ENCODE measurements at places on chromosomes 3 and 15. TPM values are rescaled to one million over a fixed set of nuclear protein-coding genes. Genes with fewer than 3 reads are reported as not detected.
A peak's percentile ranks its signal among the peaks of the same experiment; 100 is the strongest.

- no peak for DNase-seq
These were observed 45.5 kb upstream of the SLC6A11 start for GRCh38 chr3:10770547-10770946.

GRCh38 chr15:64164436-64164835 is 1.6 kb upstream of the PPIB start:
- no peak for DNase-seq

- no peak for DNase-seq
These were observed 354.5 kb upstream of the SOX14 start for GRCh38 chr3:137409584-137409983.

DNA sequence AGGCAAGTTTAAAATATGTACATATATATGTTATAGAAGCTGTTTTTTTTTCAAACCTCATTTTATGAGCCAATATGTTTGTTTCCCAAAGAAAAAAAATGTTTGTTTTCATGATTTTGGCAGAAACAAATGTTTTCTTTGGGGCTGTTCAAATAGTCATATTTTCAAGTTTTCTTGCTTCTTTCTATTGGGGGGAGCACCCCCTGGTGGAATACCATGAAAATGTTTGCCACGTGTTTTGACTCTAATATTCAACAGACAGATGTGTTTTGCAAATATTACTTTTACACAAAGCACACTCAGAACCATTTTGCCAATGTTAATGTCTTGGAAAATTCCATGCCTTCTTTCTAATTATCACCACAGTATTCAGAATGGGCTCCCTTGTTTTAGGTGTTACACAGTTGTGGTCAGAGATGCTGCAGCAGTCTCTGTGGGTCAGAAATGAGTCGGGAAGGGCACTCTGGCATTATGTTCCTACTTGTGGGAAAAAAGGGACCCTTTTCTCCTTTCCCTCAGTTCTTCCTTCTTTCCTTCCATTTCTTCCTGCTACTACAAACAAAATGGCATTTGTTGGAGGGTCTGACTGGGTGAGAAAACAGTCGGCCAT is 817.0 kb downstream of the TUSC7 start:
- DNase-seq = no peak

SGO1 gene
- 9.6 TPM for polyA plus RNA-seq

GRCh38 chr15:90138071-90138833 is 36.0 kb upstream of the IDH2 start:
- no peak for DNase-seq

DNA sequence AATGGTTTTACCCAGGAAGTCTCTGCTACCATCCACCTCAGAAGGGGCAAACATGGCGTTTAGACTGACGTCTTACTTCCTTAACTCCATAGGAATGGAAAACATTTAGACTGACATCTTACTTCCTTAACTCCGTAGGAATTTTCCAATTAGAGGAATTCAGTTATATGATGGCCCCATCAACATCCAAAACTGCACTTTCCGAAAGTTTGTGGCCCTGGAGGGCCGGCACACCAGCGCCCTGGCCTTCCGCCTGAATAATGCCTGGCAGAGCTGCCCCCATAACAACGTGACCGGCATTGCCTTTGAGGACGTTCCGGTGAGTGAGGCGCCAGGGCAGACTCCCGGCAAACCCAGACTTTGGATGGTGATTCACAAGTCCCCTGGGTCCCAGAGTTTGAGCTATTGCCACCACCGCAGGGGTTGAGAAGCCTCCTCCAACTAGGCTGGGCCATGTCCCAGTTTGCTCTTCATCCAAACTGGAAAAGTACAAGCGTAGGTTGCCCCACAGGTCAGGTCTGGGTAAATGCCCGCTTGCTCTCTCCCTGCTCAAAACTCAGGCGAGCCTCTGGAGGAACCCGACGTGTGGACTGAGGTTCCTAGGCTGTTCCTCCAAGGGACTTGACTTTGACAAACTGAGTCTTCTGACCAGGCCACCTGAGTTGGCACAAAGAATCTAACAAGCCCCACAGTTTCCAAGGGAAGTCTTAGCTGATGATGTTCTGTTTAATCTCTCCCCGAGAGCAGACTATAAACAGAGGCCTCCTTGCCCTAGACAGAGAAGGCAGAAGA is 57.7 kb downstream of the MESD start:
- DNase-seq = no peak

CHST2 gene
- 29.7 TPM for polyA plus RNA-seq

DNA sequence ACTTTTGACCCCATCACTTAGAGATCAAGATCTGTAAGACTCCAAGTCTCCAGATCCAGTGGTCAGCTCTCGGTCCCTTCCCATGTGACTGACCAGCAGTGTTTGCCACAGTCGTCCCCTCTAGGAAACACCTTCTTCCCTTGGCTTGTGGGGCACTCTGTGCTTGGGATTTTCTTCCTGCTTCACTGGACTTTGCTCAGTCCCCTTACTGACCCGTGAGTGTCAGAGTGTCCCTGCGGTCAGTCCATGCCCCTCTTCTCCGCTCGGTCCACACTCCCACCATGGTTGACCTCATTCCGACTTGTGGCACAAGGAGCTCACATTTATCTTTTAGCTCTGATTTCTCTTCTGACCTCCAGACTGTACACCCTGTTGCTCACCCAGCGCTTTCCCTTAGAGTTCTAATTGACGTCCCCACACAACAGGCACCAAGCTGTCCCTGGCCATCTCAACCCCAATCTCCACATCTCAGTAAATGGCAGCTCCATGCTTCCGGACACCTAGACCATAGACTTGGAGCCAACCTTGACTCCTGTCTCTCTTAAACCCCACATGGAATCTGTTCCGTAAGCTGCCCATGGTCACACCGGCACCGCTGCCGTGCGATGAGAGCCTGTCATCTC is 67.9 kb downstream of the APBA2 start:
- DNase-seq = no peak

- DNase-seq = no peak
These were observed 272.0 kb upstream of the RORA start for GRCh38 chr15:61500951-61501620.

MOBP gene
- polyA plus RNA-seq = 0.08 TPM

KBTBD13 gene
- polyA plus RNA-seq = 0.06 TPM

DNA sequence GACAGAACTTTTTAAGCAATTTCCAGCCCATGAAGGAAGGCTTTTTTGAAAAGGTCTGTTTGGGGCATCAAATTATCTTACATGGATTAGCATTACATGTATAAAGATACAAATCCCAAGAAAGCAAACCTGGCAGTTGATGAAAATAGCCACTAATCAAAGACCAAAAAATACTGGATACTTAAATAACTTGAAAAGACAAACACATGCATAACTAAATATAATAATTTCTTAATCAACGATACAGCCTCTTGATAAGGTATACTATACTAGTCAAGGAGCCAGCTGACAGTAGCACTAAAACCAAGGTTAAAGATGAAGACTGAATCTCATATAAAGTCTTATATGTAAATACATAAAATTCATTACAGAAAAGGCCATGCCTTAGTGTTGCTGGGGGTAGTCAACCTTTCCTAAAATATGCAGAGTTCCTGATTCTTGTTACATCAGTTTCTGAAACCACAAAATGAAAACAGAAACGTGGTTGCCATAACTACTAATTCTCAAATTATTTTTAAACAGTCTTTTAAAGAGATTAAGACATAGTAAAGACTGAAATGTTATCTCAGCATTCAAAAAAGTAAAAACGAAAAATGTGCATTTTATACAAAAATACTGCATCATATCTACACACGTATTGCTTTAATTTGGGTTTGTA is 2.0 kb downstream of the ANKRD28 start:
- DNase-seq = no peak

DNA sequence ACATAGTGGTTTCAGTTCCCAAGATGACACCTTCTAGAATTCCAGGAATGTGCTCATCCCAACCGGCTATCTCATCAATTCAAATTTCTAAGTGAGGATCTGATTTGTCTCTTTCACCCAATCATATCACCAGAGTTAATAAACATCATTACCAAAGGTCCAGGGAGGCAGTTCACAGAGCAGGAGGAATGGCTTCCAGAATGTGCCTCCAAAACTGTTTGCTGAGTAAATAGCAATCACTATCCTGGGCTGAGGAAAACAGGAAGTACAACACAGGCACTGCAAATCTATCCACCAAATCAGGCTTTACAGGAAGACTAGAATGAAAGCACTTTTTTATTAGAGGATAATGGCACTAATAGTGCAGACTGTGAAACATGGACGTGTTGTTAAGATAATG is 61.5 kb downstream of the OSBPL10 start:
- DNase-seq = no peak

DNA sequence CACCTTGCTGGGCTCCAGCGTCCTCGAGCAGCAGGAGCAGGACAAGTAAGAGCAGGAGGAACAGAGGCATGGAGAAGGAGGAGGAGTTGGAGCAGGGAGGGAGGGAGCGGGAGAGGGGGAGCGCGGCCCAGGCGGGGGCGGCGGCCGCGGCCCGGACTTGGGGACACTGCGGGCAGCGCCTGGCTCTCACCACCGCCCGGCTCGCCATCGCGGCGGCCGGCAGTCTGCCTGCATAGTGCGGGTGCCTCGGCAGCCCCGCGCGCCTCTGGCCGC is 440 bp downstream of the DCBLD2 start:
- DNase-seq = peak; percentile 36

GRCh38 chr3:172397716-172398405 is 50.4 kb downstream of the GHSR start:
- DNase-seq = no peak

WDR49 gene
- 2.8 TPM for polyA plus RNA-seq

DNA sequence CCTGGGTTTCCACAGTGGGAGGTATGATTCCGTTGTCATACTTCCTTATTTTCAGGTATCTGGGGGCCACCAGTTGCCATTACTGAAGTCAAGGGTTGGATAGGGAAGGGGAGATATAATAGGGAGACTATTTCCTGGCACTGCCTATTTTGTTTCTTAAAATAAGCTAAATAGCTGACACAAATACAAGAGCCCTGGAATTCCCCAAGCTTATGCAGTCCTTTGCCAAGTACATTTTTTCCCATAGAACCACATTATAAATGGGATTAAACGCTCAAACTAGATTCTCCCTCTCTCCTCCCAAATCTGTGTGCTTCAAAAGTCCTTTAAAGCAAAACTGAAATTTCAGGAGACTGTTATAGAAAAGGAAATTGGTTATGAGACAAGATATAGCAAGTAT is 68.7 kb downstream of the AP4E1 start:
- no peak for DNase-seq

AADACL2 gene
- not detected for polyA plus RNA-seq

- DNase-seq = no peak
These were observed 435.9 kb downstream of the NR2F2 start for GRCh38 chr15:96766366-96766765.

EHHADH gene
- 28.6 TPM for polyA plus RNA-seq

HCN4 gene
- 1.1 TPM for polyA plus RNA-seq

DNA sequence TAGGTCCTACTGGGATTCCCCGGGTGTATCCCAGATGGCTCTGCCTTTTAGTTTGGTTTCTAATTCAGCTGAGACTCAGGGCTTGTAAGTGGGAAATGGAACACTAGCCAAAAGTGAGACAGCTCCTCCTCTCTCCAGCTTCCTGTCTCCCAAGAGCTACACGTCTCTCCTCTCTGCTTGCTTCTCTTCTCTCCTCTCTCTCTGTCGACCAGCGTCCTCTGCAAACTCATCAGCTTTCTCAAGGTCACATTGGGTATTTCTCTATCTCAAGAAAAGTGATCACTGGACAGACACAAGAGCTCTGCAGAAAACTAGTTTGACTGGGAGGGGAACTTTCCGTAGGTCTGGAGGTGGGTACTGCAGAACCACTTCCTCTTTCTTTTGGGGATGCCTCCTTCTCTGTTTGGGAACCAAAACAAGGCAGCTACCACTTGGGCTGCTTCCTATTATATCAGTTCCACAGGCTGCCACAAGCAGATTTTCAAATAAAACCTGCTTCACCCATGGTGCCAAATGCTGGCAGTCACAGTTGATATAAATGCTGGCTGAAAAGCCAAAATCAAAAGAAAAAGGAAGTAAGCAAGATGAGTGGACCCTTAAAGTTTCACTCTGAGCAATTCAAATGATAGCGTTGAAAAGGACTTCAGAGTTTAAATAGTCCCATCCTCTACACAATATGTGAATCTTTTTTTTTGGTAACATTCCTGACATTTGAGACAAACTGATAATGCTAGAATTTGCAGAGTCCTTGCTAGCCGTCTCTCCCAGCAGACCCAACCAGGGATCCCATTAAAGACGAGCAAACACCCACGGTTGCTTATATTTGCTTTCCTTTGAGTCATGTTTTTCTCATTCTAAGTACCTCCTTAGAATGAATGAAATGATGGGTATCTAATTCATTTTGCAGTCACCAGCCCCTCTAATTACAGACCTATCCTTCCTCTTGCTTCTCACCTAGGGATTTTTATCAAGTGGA is 7.2 kb upstream of the DYNC1LI1 start:
- DNase-seq = no peak

- no peak for DNase-seq
These were observed 89.3 kb downstream of the LRIG1 start for GRCh38 chr3:66411474-66411873.

GRCh38 chr3:66796343-66796742 is 201.8 kb upstream of the KBTBD8 start:
- DNase-seq = no peak

DNA sequence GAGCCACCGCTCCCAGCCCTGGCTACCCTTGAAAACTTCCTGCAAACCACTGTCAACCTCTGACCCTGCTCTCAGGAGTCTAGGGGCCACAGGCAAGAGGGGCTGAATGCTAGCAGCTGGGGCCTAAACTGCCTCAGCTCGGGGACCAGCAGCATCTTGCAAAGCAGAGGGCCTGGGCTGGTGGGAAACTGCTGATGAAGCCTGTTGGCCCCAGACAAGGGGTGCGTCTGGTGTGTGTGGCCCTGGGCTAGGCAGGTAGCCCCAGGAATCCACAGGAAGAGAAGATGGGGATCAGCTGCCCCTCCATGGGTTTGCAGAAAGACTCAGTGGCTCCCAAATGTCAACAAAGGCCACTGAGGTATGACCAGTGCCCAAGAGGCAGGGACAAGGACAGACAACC is 8.2 kb upstream of the POLG start:
- DNase-seq = no peak

- no peak for DNase-seq
These were observed 1.8 kb downstream of the RBMS3 start for GRCh38 chr3:29282427-29283230.

FAM107A gene
- polyA plus RNA-seq = 6.2 TPM

SLC12A1 gene
- polyA plus RNA-seq = 735 TPM

ARF4 gene
- 245 TPM for polyA plus RNA-seq

HTR3E gene
- polyA plus RNA-seq = not detected

- no peak for DNase-seq
These were observed 179.3 kb downstream of the THRB start for GRCh38 chr3:24315356-24315755.

HES1 gene
- polyA plus RNA-seq = 89.9 TPM

FANCD2OS gene
- not detected for polyA plus RNA-seq

DNA sequence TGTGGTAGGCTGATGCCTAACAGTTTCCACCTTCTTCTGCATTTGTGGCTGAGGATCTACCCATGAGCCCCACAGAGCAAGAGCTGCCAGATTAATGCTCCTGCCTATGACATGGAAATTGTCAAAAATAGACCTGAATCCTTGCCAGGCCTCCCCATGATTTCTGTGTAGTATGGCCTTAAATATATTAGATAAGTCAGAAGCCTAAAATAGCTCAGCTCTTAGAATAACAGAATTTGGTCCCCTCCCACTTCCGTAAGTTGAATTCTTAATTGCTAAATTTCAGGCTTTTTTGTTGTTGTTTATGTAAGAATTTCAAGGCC is 129.0 kb downstream of the SERPINI1 start:
- DNase-seq = no peak

SUSD5 gene
- 5.3 TPM for polyA plus RNA-seq

POTEB2 gene
- polyA plus RNA-seq = not detected
